ENCODE measurements at places on chromosomes 7 and 10.

GRCh38 chr10:77120012-77120411 is 517.6 kb downstream of the KCNMA1 start:
- no peak for DNase-seq

- no peak for DNase-seq
Measured at GRCh38 chr7:42981601-42982000, 49.4 kb downstream of the MRPL32 start.

GRCh38 chr7:150663802-150664494 is 21.6 kb upstream of the GIMAP2 start:
- DNase-seq, result no peak

DNA sequence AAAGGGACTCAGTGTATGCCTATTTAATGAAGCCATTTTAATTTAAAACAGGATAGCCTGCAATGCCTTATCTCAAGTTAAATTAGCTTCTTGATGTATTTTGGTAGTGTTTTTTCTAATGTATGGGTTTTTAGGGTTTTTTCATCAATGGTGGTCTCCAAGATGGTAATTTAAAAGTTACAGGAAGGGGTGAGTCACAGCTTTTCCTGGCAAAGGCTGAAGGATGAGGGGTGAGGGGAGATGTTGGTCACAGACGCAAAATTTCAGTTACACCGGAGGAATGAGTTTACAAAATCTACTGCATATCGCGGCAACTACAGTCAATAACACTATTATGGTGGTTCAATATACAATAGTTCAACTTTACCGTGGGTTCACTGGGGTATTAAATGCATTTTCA is 31.6 kb downstream of the CCDC3 start:
- no peak for DNase-seq

- DNase-seq, result no peak
Measured at GRCh38 chr10:68992636-68993440, 4.2 kb downstream of the KIFBP start.

- DNase-seq, result no peak
Measured at GRCh38 chr10:5291501-5292195, 73.1 kb upstream of the UCN3 start.

DNA sequence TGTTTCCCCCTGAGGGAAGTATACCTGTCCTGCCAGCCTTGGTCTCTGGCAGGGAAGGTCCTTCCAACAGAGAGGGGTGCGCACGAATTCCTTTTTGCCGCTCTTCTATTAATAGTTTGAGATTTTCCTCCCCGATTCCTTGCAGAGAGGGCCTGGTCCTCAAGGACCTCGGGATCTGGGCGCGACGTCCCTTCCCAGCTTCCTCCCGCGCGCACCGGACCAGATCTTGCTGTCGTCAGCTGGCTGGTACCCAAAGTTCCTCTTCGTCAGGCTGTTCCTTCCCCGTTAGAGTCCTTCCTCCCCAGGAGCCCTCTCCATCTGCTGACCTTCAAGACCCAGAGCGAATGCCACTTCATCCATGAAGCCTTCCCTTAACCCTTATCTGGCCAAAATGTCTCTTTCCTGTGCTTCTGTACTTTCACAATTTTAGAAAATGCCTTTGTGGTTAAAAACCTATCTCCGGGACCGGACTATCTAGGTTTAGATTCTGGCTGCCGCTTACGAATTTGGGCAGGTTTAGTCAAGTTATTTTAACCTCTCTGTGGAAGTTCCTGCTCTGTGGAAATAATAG is 851 bp upstream of the GOT1 start:
- DNase-seq, result peak; percentile 47

GRCh38 chr10:129809841-129810240 is 154.2 kb downstream of the EBF3 start:
- no peak for DNase-seq

- no peak for DNase-seq
Measured at GRCh38 chr10:87925570-87925969, 62.1 kb downstream of the PTEN start.

DNA sequence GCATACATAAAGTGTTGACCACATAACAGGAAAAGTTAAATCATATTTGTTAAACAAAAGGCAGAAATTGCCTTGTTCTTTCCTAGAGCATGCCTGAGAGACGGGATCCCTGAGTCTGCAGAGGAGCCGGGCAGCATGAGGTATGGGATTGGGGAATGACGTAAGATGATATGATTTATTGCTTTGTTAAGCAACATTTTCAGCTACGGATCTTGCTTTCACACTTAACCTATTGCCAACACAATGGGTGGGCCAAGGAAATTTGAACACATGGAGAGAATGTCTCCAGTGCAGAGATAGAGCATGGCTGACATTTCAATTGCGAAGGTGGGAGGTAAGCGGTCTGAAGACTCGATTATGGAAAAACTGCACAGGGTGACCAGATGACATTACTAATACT is 76.7 kb downstream of the EMX2 start:
- no peak for DNase-seq

DNA sequence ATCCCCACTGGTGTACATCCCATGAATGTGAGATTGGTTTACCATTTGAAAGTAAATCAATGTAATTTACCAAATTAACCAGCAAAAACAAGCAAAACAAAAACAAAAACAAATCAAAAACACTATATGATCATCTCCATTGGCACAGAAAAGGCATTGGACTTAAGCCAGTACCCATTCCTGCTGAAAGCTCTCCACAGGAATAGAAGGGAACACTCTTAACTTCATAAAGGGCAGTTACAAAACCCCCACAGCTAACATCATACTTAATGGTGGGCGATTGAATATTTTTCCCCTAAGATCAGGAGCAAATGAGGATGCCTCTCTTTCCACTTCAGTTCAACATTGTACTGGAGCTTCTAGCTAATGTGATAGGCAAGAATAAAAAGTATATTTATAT is 34.1 kb downstream of the PRKG1 start:
- no peak for DNase-seq

DNA sequence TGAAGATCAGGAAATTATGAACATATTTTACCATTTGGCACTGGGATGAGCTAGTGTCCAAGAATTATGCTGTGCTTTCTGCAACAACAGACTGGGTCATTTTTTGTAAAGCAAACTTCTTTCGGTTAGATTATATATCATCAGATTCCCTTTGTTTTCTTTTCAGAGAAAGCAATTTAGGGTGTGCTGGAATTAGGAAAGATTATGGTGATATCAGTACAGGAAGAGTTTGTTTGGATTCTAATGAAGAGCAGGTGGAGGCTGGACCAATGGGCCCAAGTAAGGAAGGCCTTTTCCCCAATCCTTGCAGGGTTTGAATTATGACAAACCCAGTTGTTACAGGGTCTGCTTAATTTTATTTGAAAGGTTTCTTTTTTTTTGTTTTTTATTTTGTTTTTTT is 1092.8 kb downstream of the KCNMA1 start:
- DNase-seq, result no peak

DNA sequence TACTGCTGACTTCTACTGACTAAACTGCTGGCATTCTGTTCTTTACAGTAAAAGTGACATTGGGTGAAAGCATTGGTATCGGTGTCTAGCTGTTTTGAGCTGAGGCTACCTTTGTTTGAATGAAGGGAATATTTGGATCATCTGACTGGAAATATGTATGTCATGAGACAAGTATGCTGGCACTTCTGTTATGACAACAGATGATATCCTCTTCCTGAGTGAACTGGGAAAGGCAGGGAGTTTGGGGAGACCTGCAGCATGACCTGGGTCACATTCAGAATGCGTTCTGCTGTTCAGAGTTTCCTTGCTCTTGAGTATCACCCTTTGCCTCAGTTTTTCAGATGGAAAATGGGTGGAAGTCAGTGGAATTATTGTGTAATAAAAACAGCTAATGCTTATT is 81.8 kb downstream of the PLCE1 start:
- no peak for DNase-seq

GRCh38 chr10:72175149-72175548 is 40.7 kb upstream of the ANAPC16 start:
- DNase-seq, result no peak

DNA sequence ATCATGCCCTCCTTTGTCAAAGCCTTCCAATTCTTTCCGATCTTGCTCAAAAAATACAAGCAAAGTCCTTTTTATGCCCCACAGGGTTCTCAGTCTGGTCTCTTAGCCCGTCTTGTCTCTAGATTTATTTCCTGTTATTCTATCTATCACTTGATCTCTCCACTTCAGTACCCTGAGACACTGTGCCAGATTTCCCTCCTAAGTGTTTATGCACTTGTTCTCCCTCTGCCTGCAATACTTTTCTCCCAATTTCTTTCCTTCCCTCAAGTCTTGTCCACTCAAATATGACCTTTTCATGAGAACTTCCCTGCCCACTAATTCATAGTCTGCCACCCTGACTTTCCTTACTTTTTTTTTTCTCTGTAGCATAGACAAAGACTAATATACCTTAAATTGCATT is 141.4 kb downstream of the MBL2 start:
- no peak for DNase-seq

DNA sequence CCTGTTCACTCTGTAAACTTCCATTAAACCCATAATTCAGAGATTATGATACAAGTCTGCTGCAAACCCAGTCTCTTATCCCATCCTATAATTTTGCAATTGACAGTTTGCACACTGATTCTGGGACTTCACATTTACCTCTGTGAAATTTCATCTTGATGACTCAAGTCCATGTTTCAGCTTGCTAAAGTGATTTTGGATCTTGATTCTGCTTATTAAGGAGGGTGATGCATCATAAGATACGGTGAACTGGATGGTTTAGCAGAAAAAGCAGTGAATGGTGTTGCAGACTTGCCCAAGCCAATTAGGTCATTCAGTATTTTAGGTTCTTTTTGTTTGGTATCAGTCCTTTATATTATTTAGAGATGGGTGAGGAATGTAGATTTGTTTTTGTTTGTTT is 125.5 kb upstream of the PODXL start:
- DNase-seq, result no peak

GRCh38 chr7:39606352-39606751 is 17.0 kb upstream of the RALA start:
- no peak for DNase-seq

DNA sequence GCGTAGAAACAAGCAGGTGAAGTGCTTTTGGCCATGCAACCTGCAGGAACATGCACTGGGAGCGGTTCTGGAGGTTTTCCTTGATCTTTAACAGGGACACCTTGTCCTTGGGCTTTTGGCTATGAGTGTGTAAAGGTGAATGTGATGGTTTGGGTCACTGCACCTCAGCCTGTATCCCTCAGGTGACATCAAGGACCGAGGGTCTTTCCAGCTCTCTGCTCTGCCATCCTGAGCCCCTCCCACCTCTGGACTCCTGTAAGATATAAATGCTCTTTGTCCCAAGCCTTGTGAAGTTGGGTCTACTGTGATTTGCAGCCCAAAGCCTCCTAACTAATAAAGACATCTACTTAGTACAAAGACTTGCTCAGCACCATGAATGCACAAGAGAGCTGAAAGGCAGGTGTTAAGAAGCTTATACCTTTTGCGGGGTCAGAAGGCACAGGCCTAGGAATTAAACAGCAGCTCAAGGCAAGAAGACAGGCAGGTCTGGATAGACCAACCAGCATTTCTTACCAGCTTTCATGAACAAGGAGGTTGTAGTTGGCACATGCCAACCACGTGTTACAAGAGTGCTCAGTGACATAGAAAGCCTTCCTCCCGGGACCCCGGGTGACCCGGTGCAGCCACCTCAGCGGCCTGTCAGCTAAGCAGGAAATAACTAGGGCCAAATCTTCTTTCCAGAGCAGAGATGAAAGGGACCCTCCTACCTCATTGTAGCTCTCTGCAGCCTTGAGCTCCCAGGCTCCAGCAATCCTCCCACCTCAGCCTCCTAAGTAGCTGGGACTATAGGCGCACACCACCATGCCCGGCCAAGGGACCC is 89.9 kb downstream of the CARD11 start:
- DNase-seq, result no peak

GRCh38 chr7:111951052-111951451 is 255.1 kb downstream of the DOCK4 start:
- no peak for DNase-seq

DNA sequence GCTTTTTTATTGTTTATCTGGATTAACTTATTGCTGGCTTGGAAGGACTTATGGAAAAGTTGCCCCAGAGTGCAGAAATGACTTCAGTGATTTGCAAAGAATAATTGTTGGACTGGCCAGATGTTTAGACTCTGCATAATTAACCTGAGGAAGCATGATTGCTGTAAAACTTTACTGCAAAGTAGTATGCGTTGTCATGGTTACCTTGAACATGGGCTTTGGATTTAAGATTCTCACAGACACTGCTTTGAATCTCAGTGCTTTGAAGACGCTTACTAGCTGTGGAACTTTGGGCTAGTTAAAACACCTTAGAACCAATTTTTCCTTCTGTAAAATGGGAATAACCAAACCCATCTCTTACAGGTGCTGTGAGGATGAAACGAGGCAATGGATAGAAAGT is 425.2 kb upstream of the GALNT17 start:
- DNase-seq, result no peak

DNA sequence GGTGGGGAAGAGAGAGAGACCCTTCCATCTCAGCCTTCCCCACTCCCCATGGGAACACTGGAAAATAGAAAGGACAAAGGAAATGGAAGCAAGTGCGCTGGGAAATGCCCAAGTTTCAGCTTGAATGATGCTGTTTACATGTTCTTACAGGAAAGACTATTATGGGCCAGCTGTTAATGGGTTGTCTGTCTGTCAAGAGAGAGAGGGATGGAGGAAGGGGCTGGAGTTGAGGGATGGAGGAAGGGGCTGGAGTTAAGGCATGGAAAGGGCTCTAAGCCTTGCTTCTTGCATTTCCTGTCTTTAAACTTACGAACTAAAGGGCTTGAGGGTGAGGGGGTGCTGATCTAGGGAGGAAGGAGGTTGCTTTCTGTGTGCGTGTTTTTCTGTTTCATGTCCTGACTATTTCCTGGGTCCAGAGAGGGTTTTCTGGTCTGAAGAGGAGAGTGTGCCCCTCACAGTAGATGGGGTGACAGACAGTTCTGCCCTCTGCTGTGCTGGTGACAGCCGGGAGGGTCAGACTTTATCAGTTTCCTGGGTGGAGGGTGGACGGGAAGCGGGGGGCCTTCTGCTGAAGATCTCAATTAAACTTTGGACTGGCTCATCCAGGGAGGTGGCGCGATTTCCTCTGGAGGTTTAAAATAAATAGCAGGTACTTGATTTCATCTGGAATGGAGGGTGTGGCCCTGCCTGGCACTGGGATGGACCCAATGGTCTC is 30.5 kb downstream of the GRK5 start:
- no peak for DNase-seq

GRCh38 chr10:49689882-49690510 is 10.5 kb downstream of the C10orf53 start:
- peak; percentile 63 for DNase-seq

All from H7 (cell line).